Ureter (tissue), 1 donor: ENCODE measurements at places on chromosomes 2 and 18.

- peak; percentile 29 for DNase-seq
These were observed 154.2 kb upstream of the ZNF236 start for GRCh38 chr18:76668119-76668518.

DNA sequence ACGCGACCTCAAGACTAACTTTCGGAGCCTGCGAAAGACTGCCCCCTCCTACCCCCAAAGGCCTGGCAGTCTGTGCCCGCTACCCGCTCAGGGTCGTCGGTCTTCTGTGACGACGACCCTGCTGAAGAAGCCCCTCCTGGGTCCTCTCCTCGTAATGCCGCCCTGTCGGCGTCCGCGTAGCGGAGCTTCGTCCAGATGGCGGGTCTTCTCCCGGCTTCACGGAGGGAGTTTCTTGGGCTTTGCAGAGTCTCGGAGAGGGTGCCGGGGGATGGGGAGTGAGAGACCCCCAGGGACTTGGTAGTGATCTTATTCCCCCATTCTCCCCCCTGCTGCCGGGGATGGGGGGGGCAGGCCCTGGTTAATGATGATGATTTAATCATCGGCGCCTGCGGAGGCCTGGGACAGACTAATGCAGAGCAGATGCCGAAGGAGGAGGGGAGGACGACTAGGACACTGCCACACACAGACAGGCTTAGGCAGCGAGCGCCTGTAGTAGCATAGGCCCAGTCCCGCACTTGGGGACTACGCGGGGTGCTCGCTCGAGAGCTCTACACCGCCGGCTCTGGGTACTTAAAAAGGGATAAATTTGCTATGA lies 528 bp upstream of the PCGF1 start:
- no peak for DNase-seq

DNA sequence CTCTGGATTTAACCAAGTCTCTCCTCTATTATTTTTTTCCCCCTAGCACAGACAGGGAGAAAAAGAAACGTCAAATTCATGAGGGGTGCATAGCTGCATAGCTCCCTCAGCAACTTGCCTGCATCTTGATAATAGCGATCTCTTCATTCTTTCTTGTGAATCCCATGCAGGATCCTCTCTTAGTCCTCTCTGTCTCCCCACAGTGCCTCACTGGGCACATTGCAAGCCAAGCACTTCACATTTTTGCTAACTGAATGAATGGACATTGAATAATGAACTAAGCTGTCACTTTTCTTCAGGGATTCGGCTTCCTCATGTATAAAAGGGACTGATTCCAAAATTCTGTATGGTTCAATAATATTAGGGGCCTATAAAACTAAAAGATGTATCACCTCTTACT lies 2.9 kb upstream of the EPB41L3 start:
- no peak for DNase-seq

GRCh38 chr2:132804051-132804450 lies 134.0 kb upstream of the LYPD1 start:
- DNase-seq, result no peak

DNA sequence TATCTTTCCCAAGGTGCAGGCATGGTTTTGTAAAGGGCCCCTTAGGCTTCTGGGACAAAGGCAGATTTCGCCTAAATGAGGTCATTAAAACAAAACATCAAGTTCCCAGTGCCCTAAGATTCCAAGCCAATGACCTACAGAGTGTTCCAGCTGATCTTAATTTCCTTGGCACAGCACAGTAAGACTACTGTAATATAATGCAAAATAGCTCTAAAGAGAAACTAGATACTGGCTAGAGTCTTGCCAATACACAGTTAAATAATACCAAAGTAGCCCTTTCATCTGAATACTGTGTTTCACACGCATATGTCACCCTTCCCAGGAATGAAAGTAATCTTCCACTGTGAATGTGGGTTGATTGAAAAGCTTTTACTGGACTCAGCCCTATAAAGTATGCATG lies 14.7 kb downstream of the GRB14 start:
- DNase-seq, result no peak

DNA sequence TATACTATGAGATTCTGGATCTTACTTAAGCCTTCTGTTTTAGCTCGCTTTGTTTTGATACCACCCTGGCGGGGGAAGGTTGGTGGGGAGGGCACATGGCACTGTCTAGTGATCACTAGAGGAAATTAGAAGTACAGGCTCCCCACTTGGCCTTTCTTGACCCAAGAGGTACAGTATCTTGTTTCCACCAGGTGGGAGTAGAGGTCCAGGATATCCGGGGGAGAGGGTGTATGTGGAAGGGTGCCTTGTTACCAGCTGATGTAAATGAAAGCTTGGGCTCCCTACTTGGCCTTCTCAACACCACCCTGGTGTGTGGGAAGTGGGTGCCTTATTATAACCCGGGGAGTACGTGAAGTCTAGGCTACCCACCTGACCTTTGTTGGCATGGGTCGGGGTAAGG lies 7.5 kb downstream of the GALNT1 start:
- DNase-seq, result no peak

DNA sequence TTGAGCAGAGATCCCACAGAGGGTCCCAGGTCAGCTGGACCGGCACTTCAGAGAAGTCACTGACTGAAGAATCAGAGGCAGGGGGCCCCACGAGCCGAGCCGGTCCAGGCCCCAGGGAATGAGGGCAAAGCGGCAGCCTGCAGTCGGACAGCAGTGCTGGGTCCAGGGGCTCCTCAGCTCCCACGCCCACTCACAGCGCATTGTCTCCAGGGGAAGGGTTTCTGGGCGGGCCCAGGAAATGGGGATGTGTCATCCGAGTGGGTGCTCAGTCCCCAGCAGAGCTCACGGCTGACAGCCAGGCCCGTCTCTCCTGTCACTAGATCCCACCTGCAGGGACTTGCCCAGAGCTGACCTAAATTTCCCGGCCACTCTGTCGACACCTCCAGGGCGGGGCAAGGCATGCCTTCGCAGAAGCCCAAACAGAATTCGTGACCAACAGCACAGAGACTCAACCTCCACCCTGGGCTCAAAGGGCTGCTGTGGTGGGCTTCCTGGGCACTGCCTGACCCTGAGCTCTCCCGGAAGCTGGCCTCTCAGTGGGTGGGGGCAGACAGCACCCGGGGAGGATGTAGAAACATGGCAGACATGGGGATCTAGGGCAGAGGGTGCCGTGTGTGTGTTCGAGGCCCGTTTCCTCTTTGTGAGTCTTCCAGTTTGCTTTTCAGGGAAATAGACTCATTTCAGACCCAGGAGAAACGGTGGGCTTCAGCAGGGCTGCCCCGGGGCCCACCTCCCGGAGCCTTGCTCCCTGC lies 42.1 kb upstream of the TAF1B start:
- peak; percentile 89 for DNase-seq

- no peak for DNase-seq
These were observed 1591.5 kb downstream of the LRP1B start for GRCh38 chr2:140539242-140539875.

GRCh38 chr2:170930131-170930990 lies 1.3 kb downstream of the GORASP2 start:
- no peak for DNase-seq
